ENCODE measurements at places on chromosomes 16 and 17.

- no peak for DNase-seq
These were observed 75.7 kb downstream of the NXN start for GRCh38 chr17:903691-904481.

DNA sequence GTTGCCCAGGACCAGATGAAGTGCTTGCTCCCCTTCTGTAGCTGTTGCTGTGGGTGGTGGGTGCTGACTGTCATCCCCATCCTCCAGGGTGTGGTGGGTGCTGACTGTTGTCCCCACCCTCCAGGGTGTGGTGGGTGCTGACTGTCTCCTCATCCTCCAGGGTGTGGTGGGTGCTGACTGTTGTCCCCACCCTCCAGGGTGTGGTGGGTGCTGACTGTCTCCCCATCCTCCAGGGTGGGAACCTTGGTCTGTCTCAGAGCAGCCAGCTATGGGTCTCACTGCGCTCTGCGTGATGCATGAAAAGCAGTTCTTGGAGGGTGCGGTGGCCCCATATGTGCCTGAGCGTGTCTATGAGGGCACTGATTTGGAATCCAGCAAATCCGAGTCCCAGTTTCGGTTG is 163.8 kb downstream of the RPTOR start:
- no peak for DNase-seq

DNA sequence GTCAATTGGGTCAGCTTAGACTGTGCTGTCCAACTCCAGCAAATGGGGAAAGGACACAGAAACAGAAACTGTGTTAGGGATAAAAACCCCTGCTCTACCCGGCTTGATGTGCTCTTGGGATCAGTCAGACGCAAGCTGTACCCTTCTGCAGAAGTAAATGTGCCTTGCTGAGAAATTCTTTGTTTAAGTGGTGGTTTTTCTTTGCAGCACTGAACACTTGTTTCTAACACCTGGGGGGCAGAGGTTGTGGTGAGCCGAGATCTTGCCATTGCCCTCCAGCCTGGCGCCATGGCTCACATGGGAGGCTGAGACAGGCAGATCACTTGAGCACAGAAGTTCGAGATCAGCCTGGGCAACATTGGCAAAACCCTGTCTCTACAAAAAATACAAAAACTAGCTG is 18.5 kb upstream of the ARL4D start:
- DNase-seq = no peak

- peak; percentile 31 for DNase-seq
These were observed 5.5 kb upstream of the MAF start for GRCh38 chr16:79605999-79606398.

GRCh38 chr16:77898671-77899211 is 110.4 kb downstream of the VAT1L start:
- DNase-seq = no peak

DNA sequence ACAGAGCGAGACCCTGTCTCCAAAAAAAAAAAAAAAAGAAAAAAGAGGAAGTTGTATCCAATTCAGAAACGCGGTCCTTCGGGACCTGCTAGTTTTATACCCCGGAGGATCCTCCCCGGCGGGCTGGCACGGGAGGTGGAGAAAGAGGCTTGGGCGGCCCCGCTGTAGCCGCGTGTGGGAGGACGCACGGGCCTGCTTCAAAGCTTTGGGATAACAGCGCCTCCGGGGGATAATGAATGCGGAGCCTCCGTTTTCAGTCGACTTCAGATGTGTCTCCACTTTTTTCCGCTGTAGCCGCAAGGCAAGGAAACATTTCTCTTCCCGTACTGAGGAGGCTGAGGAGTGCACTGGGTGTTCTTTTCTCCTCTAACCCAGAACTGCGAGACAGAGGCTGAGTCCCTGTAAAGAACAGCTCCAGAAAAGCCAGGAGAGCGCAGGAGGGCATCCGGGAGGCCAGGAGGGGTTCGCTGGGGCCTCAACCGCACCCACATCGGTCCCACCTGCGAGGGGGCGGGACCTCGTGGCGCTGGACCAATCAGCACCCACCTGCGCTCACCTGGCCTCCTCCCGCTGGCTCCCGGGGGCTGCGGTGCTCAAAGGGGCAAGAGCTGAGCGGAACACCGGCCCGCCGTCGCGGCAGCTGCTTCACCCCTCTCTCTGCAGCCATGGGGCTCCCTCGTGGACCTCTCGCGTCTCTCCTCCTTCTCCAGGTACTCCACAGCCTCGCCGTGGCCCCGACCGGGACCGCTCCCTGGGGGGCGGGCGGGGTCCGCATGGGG is at the start of gene CDH3:
Gene CDH3 (plus strand): TSS at position 596 of the 779 bp plus-strand sequence. CDS start 70 bp downstream, at position 666.
- no peak for DNase-seq

GRCh38 chr16:29307598-29308507 is 98.7 kb downstream of the NPIPB11 start:
- no peak for DNase-seq

GRCh38 chr16:21641916-21642315 is 10.5 kb downstream of the IGSF6 start:
- DNase-seq = no peak

- no peak for DNase-seq
These were observed 249.7 kb upstream of the GSE1 start for GRCh38 chr16:85363427-85363826.

- DNase-seq = no peak
These were observed 119.3 kb upstream of the TBX2 start for GRCh38 chr17:61280338-61280737.

- no peak for DNase-seq
These were observed 103.8 kb downstream of the C16orf78 start for GRCh38 chr16:49477250-49477895.

DNA sequence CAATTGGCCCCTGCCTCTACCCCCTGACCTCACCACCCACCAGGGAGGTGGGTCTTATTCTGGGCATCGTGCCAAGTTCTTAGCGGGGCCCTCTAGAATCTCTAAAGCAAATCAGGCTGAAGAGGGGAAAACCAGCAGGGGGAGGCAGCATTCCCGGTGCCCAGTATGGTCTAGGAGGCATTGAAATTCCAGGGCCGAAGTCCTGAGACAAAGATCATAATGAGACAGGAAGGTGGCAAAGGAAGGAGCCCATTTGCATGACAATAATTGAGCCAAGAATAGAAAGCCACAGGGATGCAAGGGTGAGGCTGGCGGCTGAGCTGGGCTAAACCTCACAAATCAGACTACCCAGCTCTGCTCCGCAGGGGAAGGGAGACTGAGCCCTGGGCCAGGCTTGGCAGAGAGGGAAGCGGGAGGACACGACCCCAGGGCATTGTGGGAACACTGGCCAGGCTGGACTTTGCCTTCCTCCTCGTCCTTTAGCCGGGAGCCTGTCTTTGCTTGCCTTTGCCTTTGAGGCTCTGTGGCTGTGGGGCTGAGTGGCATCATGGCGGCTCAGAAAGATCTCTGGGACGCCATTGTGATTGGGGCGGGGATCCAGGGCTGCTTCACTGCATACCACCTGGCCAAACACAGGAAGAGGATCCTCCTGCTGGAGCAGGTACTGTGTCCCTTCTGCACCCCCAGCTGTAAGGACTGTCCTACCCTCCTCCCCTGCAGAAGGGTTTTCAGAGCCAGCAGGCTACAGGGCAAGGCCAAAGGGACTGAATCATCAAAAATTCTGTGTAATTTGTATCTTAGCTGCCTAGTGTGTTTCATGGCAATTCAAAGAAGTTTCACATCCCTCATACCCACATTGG is at the start of gene PIPOX:
Gene PIPOX (plus strand): TSS at position 463 of the 860 bp plus-strand sequence. CDS start 85 bp downstream, at position 548.
- DNase-seq = no peak

GRCh38 chr17:30579610-30580315 is 102.6 kb downstream of the GOSR1 start:
- no peak for DNase-seq

DNA sequence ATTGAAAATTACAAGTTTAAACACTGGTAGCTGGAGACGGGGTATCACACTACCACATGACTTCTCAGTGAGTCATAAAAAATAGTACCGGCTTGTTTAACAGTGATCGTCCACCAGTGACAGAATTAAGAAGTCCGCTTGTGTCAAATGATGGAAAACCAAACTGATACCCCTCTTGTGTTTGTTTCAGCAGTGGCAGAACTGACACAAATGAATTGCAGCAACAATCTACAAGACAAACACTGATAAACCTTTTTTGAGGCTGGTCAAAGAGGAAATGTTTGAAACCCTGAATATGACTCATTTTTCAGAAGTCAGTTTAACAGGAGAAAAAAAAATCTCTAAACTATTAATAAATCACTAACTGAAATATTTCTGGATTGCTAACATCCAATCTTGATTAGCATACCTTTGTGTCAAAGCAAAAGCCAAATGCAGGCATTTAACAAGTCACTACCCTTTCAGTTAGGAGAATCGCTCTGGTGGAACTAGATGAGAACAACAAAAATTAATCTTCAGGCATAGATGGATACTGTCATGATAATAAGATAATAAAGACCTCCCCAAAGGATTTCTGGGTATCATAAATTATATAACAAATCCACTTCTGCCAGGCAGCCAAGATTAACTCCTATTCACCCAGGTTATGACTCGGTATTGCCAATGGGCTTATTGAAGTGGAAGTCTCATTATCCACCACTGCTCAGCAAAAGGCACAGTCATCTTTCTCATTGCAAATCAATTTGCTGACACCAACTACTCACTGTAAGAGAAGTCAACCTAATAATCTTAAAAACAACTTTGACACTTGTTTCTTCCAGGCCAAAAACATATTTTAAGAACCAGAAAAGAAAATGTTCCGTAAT is 20.8 kb downstream of the DCUN1D3 start:
- no peak for DNase-seq

GRCh38 chr16:5040451-5040850 is 6.7 kb upstream of the NAGPA start:
- no peak for DNase-seq

DNA sequence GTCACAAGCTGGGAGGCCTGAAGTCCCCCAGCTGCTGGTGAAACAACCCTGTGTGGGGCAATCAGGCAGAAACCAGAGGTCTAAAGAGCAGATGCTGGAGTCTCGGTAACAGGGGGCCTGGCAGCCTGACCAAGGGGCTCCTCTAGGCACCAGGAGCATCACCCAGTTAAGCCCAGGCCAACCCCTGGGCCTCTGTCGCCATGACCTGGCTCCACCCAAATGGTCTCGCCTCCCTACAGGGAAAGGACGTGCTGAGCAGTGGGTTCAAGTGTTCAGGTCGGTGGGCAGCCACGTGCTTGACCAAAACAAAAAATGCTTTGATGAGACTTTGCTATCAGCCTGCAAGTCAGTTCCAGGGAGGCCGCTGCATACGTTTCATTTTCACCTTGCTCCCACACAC is 240.3 kb downstream of the ZNF423 start:
- DNase-seq = no peak

GRCh38 chr17:39096508-39097149 is 54.8 kb downstream of the PLXDC1 start:
- no peak for DNase-seq

DNA sequence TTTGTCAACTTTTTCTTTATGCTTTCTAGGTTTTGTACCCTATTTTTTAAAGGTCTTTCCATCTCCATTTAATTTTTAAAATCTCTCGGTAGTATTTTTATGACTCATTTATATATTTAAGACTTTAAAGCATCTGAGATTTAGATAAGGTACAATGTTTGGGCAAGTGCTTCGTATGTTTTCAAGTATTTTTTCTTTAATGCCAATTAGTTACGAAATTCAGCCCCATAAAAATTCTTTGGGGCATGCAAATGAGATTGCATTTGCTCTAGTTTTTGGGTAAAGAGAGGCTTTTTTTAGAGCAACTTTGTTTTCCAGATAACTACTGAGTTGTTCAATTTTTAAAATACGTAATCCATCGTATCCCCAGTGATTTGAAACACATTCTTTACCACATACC is 65.3 kb upstream of the CRHR1 start:
- no peak for DNase-seq

DNA sequence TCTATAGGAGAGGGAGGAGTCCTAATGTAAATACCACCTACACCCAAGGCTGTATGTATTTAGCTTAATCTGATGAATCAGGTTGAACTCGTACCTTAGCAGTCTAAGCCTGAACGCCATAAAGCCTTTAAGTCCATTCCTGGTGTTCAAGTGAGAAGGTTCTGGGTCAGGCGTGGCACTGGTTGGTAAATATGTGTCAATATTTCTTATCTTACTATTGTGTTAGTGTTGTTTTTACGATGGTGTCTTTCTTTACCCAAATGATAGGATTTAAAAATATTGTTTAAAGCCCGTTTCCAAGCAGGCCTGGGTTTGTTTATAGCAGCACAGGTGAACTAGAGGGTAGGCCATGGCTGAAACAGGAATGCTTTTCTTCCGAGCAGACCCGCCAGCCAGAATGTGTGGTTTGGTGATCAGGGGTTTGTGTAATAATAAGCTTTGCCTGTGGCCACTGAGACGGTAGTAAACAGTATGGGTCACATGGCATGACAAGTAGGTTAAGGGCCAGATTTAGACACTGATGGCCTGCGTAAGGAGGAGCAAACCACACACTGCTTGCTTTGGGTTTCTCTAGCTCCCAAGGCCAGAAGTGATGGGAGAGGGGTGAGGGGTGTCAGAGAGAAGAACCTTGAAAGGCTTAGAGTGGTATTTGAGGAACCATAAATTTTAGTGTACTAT is 3.3 kb downstream of the TMEM94 start:
- DNase-seq = no peak

- peak; percentile 59 for DNase-seq
These were observed 9.3 kb upstream of the ABCC12 start for GRCh38 chr16:48164907-48165715.

DNA sequence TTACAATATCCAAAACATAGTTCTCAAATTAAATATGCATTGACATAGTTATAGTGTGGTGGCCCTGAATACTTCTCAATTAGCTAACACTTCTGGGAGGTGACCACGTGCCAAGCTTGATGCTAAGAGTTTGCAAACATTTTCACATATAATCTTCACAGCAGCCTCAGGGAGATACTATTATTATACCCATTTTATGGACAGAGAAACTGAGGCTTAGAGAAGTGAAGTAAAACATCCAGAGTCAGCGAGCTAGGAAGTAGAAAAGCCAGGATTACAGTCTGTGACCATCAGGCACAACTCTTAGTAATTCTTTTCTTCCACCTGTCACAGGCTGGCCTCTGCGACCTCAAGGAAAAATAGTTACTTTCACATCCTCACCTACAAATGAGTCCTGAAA is 102.2 kb upstream of the IRX6 start:
- DNase-seq = no peak

- no peak for DNase-seq
These were observed 15.9 kb downstream of the FAM83G start for GRCh38 chr17:18988546-18989173.

DNA sequence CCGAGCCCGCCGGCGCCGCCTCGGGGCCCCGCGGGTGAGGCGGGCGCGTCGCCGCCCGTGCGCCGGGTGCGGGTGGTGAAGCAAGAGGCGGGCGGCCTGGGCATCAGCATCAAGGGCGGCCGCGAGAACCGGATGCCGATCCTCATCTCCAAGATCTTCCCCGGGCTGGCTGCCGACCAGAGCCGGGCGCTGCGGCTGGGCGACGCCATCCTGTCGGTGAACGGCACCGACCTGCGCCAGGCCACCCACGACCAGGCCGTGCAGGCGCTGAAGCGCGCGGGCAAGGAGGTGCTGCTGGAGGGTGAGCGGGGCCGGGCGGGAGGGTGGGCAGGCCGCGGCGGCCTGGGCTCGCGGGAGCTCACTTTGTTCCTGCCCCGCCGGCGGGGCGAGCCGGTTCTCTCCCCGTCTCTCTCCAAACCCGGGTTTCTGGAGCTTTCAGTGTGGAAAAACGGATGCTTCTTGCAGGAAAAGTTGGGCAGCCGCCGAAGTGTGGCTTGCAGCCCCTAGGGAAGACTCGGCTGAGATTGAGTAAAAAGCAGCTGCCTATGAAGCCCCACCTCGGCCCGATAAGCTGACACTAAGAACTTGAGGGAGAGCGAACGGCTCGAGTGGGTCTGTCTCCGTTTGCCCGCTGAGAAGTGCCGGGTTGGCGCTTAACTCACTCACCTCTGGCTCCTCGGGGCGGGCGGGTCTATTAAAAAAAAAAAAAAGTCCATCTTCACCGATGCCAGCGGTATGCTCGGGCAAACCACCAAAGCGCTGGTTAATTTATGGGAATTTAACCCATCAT is 677 bp downstream of the SNTB2 start:
- peak; percentile 36 for DNase-seq

- DNase-seq = peak; percentile 52
These were observed 761 bp downstream of the PDF start for GRCh38 chr16:69329369-69330285.

All from stimulated activated CD4-positive, alpha-beta T cell treated with anti-CD3 and anti-CD28 coated beads, Interleukin-1b, Interleukin-23, amount 100 ng/mL, for 48 hours (primary cell).